ENCODE measurements at places on chromosomes 13 and 19.

- H3K27me3 ChIP-seq = no peaks in the 10 kb centered on the region
- H3K27ac ChIP-seq = no peak overlapping the region
- no peak for DNase-seq
- H3K36me3 ChIP-seq = no peaks in the 10 kb centered on the region
Observed at GRCh38 chr13:23392313-23392712, 41.2 kb downstream of the SACS start.

DNA sequence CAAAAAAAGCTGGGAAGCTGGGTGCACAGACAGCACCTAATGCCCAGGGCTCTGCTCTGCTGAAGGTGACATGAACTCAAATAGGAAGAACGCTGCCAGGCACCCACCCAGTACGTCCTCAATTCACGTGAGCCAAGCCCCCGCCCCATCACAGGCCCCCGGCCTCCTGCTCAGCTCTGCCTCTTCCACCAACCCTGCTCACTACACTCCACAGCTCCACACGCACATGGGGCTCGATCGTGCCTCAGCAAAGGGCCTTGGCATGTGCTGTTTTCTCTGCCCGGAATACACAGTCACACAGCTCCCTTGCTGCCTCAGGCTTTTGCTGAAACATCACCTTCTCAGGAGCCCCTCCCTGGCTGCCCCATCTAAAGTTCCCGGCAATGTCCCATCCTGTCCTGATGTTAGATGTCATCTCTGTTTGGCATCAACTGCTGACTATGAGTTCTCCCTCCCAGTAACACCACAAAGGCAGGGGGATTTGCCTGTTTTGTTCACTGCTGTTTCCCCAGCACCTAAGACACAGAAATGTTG, 2.3 kb downstream of the ATP13A1 start:
- H3K4me3 ChIP-seq = peak overlapping the region; percentile 86
- no peaks in the 10 kb centered on the region for H3K27me3 ChIP-seq
- peak; percentile 19 for DNase-seq
- H3K36me3 ChIP-seq = no peaks in the 10 kb centered on the region
- H3K27ac ChIP-seq = no peak overlapping the region
- H3K4me1 ChIP-seq = peaks cover 15% of the 10 kb centered on the region

DNA sequence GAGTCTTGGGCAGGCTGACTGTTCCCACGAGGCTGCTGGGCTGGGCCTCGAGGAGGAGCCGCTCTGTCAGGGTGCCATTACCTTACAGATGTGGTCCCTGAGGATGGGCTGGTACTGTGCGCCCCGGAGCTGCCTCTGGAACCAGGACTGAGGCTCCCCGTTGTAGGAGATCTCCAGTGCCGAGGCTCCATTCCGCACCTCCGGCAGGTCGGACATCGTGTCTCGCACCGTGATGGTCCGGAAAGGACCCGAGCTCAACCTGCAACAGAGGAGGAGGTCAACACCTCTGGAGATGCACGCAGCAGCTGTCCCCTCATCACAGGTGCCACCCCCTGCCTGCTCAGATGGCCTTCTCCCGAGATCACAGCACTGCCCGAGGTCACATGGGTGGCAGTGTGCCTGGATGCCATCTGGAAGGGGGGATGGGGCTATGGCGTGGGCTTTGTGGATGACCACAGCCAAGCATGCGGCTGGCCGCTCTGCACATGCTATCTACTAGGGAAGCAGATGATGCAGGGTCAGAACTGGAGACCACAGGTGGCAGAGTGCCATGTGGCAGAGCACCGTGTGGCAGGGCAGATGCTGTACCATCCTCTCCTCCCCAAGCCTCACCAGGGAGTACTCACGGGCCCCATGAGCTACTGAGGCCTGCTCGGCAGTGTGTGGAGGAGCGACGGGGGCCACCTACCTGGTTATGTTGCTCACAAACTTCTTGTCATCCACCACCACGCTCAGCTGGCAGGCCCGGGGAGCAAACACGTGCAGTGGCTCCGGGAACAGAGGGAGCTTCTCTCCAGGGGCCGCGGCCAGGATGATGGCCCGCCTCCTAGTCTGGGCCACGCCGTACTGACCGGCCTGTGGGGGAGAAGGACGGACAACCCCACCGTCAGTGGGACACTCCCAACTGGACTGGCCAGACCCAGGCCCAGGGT, 18.3 kb upstream of the EIF3G start:
- DNase-seq = no peak
- H3K36me3 ChIP-seq = no peaks in the 10 kb centered on the region
- no peaks in the 10 kb centered on the region for H3K4me1 ChIP-seq
- no peaks in the 10 kb centered on the region for H3K27me3 ChIP-seq
- no peak overlapping the region for H3K4me3 ChIP-seq

GRCh38 chr19:940591-941291, 14.9 kb downstream of the ARID3A start:
- no peak for DNase-seq
- no peak overlapping the region for H3K27ac ChIP-seq
- no peaks in the 10 kb centered on the region for H3K36me3 ChIP-seq
- H3K4me3 ChIP-seq = no peak overlapping the region
- no peaks in the 10 kb centered on the region for H3K27me3 ChIP-seq
- no peaks in the 10 kb centered on the region for H3K4me1 ChIP-seq

DNA sequence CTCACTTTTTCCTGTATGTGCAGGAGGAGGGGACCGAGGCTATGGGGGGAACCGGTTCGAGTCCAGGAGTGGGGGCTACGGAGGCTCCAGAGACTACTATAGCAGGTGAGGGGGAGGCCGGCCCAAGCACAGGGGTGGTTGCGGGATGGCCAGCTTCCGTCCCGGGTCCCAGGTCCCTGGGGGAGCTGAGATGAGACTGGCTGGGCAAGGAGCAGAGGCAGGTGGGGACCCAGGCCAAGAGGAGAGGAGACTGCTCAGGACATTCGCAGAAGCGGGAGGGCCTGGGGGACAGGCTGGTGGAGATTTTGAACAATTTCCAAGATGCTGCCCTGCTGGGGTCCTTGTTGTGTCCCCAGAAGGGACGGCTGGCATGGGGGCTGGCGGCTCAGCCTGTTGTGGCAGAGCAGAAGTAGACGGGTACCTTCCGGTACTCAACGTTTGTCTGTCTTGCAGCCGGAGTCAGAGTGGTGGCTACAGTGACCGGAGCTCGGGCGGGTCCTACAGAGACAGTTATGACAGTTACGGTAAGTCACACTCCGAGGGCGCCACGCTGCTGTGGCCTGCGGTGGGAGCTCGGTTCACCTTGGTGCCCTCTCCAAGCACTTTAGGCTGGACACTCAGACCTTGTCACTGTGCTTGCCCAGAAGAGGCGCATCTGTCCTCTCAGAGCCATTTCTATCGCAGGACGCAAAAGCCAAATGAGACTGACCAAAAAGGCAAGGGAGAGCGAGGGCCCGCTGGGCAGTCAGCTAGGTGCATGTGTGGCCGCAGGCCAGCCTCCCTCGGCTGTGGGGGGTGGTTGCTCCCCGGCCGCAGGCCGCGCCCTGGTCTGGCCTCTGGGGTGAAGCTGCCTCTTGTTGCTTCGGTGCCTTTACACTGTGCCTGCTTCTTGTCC, 2.6 kb downstream of the CIRBP start:
- peak overlapping the region; percentile 13 for H3K27ac ChIP-seq
- peaks cover 59% of the 10 kb centered on the region for H3K4me1 ChIP-seq
- DNase-seq = no peak
- H3K27me3 ChIP-seq = peaks cover 14% of the 10 kb centered on the region

GRCh38 chr19:15923702-15924101, 10.6 kb downstream of the CYP4F11 start:
- H3K27me3 ChIP-seq = no peaks in the 10 kb centered on the region
- no peaks in the 10 kb centered on the region for H3K36me3 ChIP-seq
- H3K4me1 ChIP-seq = no peaks in the 10 kb centered on the region
- no peak for DNase-seq
